ENCODE measurements at places on chromosomes 12 and 14.

DNA sequence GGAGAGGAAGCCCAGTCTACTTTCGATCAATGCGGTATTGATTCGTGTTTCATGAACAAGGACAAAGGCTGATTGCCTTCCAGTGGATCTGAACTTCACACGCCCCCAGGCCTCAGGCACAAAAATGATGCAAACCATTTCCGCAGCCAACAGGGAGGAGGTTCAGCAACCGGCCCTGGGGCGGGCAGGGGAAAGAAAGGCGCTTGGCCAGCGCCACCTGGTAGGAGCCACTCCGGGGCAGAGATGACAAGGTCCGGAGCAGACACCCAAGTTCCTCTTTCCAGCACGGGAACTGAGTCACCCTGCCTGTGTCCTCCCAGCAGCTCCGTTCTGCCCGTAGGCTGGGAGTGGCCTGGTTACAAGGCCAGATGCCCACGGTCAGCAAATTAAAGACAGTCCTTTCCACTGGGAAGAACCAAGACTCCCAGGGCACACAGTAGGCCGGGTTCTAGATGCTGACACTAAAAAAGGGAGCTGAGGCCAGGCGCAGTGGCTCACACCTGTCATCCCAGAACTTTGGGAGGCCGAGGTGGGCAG, 136.3 kb downstream of the SCARB1 start:
- no peak for DNase-seq

DNA sequence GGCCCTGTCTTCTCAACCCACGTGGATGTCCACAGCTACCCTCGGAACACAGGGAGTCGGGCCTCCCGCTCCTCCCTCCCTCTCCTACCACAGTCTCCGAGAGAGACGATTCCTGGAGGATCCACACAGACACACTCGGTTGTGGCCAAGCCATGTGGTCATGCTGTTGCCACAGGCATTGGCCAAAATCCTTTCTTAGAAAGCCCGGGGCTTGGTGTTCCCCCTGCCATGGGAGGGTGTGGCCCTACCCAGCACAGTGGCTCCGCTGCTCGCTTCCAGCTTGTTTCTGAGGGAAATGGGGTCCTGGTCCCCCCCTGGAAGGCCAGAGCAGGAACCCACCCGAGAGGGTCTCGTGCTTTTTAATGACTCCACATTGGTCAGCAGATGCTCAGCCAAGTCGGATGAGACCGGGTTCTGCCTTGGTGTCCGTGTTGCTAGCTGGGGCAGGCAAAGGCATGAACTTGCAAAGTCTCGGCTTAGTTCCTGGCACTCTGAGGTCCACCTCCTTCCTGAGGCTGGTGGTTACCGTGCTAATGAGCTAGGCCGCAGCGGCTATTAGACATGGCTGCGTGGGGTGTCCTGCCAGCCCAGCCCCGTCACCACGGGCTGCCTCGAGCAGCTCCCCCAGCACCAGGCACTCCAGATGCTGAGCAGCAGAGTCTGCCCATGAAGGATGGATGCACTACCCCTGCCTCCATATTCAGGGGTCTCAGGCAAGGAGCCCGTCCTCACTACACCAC, 46.8 kb upstream of the MEG3 start:
- no peak for DNase-seq

- DNase-seq, result no peak
Measured at GRCh38 chr12:851913-852312, 97.6 kb downstream of the RAD52 start.

DNA sequence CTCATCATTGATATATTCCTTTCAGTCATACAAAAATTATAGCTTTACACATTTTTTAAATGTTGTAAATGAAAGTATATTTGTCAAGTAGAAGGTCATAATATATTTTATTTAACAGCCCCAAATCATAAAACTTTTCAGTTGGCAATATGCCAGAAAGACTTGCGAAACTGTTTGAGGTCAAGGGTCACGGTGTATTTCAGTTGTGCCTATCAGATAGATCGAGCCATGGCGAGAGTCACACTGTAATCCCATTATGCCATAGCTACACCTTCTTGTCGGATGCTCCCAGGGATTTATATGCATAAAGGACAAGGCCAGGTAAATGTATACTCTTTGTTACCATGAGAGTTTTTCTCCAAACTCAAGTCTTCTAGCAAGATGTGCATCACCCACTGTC, 26.7 kb upstream of the G2E3 start:
- no peak for DNase-seq

DNA sequence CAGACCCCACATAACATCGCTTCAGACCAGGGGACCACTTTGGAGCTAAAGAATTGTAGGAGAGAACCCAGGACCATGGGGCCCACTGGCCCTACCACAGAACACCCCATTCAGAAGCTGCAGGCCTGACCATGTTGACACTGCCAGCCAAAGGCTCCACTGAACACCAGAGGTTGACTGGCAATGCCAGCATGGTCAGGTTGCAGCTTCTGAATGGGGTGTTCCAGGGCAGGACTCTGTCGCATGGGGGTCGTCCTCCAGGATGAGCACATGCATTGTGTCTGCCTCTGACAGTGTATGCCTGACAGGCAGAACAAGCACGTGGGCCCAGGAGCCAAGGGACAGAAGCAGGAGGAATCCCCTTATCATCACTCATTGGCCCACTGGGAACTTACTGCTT, 34.1 kb downstream of the DIO3 start:
- no peak for DNase-seq

GRCh38 chr14:72247896-72248465, 315.8 kb downstream of the RGS6 start:
- no peak for DNase-seq

DNA sequence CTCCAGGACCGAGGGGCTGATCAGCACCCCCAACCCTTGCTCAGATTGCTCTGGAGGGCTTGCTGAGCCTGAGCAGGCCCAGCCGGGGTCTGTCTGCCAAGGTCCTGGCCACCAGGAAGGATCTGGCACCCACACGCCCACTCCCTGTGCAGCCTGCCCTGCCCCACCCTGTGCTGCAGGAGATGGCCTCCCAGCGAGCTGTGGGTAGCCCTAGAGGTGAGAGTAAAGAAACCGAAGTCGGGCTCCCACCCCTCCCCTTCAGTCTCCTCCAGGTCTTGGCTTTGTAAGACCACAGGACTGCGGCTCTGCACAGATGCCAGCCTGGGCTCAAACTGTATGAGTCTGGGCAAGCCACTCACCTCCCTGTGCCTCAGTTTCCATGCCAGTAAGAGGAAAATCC, 307.8 kb downstream of the BCL11B start:
- DNase-seq, result no peak

GRCh38 chr14:81936348-81936747, 402.7 kb upstream of the SEL1L start:
- DNase-seq, result no peak

DNA sequence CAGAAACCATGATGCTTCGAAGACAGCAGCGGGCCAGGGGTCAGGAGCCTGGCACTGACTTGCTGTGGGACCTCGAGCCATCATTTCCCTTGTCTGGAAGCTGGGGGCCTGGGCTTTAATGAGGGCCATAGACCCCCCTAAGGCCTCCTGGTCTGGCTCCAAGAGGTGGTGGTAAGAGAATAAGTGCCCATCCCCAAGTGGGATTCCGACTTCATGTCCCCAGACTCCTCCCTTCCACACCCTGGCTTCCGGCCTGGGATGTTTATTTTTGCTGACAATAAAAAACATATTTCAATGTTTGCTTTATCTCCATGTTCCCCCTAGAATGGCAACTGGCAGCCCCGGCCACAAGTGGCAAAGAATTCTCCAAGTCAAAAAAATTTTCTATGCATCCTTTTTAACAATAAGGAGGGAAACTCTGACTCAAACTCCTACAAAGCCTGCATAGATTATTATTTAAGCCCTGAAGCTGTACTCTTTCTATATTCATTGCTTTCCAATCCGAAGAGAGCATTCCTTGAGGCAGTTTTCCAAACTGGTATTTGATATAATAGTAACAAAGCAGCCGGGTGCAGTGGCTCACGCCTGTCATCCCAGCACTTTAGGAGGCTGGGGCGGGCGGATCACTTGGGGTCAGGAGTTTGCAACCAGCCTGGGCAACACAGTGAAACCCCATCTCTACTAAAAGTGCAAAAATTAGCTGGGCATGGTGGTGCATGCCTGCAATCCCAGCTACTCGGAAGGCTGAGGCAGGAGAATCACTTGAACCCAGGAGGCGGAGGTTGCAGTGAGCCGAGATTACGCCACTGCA, 84.0 kb downstream of the ITPK1 start:
- DNase-seq, result no peak

DNA sequence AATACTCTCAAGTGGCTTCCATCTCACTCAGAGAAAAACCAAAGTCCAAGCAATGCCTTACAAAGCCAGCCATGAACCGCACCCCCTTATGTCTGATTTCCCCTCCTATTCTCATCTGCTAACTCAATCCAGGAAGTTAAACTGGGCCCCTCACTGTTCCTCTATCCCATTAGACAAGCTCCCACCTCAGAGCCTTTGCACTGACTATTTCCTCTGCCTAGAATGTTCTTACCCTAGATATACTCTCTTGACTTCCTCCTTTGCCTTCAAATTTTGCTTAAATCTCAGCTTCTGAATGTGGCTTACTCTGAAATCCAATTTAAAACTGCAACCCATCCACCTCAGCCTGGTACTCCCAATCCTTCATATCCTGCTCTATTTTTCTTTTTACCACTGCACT, 257.0 kb upstream of the USP15 start:
- no peak for DNase-seq

- no peak for DNase-seq
Measured at GRCh38 chr14:64632056-64632455, 72.2 kb upstream of the PLEKHG3 start.

DNA sequence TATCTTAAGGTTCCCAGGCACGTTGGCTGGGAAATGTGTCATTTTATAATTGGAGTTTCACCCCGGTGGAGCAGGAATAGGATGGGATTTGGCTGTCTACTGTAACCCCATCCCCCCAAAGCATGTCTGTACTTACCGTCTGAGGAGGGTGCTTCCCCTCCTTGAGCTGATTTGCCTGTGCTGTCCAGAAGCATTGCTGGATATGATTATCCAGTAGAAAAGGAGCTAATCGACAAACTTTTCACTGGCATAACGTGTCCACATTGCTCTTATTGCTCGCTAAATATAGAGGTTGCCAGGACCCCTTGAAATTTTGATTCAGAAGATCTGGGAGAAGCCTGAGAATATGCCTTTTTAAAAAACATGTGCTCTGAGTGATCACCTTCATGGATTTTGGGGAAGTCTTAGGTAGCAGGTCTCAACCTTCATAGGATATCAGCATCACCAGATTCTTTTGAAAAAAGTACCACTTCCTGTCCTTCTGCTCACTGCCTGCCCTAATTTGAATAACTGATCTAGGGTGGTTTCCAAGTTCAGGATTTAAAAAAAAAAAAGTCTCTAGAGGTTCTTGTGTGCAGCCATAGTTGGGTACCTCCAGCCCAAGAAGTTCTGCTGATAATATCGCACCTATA, 80.4 kb upstream of the KCNA1 start:
- DNase-seq, result no peak
